ENCODE measurements at places on chromosomes 16 and 17.
A peak's percentile ranks its signal among the peaks of the same experiment; 100 is the strongest.

GRCh38 chr17:31738488-31738887 lies 120.6 kb downstream of the COPRS start:
- H3K36me3 ChIP-seq = no peaks in the 10 kb centered on the region
- no peak overlapping the region for H3K27ac ChIP-seq
- H3K4me3 ChIP-seq = no peak overlapping the region
- H3K4me1 ChIP-seq = no peaks in the 10 kb centered on the region
- H3K27me3 ChIP-seq = no peaks in the 10 kb centered on the region

DNA sequence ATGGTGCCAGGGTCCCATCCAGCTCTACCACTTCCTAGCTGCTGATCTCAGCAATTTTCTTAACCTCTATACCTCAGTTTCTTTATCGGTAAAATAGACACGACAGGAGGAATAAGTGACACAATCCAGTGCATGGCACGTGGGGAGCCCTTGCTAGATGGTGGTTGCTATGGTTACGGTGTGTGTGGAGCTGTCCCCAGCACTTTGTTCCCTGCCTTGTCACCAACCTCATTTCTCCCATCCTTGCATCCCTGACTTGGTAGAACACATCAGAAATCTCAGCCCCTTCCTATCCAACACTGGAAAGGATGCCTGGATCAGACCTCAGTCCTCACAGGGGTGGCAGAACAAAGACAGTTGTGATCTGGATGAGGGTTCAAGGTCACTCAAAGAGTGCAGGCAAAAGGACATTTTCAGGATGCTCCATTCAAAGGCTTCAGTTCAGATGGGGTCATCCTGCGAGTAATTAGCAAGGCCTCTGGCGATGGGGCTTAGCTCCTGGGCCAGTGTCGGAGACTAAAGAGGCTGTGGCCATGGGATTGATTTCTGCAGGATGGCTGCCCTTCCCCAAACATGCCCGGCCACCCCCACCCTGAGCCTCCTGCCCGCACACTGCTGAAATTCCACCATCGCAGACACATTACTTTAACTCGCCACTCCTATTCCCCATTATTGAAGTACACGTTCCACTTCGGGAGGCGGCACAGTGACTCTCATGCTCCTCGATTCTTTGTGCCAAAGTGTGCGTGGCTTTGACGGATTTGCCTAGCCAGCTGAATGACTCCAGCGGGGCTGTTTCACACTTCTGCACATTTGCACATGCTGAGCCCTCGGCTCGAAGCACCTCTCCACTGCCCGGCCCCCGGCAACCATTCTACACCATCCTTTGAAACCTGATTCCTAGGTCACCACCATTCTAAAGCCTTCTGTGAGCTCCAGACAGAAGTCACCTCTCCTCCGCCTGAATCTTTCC lies 40.3 kb downstream of the WNT3 start:
- no peak for DNase-seq
- H3K27me3 ChIP-seq = no peaks in the 10 kb centered on the region
- H3K36me3 ChIP-seq = no peaks in the 10 kb centered on the region
- H3K4me1 ChIP-seq = no peaks in the 10 kb centered on the region

GRCh38 chr17:17966399-17966798 lies 5.8 kb downstream of the TOM1L2 start:
- H3K27ac ChIP-seq = peak overlapping the region; percentile 60
- no peaks in the 10 kb centered on the region for H3K27me3 ChIP-seq
- no peak overlapping the region for H3K4me3 ChIP-seq
- H3K4me1 ChIP-seq = peaks cover 50% of the 10 kb centered on the region
- no peak for DNase-seq

GRCh38 chr17:56142325-56142724 lies 10.9 kb upstream of the ANKFN1 start:
- no peak overlapping the region for H3K4me3 ChIP-seq
- no peaks in the 10 kb centered on the region for H3K36me3 ChIP-seq

- H3K27ac ChIP-seq = no peak overlapping the region
- DNase-seq = no peak
- no peak overlapping the region for H3K4me3 ChIP-seq
- H3K27me3 ChIP-seq = no peaks in the 10 kb centered on the region
- H3K4me1 ChIP-seq = no peaks in the 10 kb centered on the region
These were observed 268.7 kb upstream of the ASIC2 start for GRCh38 chr17:33561569-33562334.

DNA sequence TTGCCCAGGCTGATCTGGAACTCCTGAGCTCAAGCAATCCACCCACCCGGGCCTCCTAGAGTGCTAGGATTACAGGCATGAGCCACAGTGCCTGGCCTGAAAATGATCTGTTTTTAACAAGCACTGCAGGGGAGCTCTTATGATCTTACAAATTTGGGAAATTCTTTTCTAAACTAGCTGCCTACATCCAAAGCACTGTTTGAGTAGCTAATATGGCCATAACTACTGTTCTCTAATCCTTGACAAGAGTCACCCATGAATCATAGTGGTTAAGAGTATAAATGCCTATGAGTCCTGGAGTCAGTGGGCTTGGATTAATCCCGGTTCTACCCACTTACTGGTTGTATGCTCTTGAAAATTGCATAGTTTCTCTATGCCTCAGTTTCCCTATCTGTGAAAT lies 1.4 kb upstream of the CPPED1 start:
- no peak overlapping the region for H3K4me3 ChIP-seq
- no peaks in the 10 kb centered on the region for H3K36me3 ChIP-seq
- no peak overlapping the region for H3K27ac ChIP-seq
- no peaks in the 10 kb centered on the region for H3K27me3 ChIP-seq

DNA sequence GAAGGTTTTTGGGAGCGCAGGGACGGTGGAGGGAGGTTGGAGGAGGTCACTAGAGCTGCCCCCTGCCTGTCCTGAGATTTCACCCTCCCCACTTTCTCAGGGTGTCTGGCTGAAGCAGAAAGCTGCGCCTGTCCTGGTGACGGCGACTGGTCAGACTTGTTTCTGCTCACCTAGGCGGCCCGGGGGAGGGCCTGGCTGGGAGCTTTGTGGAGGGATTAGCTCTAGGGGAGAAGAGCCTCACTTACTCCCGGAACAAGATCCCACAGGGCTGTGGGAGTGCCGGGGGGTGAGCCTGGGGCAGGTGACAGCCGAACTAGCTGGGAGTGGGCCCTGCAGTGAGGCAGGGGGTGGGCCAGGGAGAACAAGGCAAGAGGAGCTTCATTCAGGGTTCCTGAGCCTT lies 11.5 kb downstream of the NHERF1 start:
- H3K36me3 ChIP-seq = no peaks in the 10 kb centered on the region
- peaks cover 10% of the 10 kb centered on the region for H3K4me1 ChIP-seq
- H3K4me3 ChIP-seq = no peak overlapping the region
- H3K27ac ChIP-seq = no peak overlapping the region

GRCh38 chr17:21275047-21275578 lies 9.4 kb upstream of the MAP2K3 start:
- no peaks in the 10 kb centered on the region for H3K27me3 ChIP-seq
- peak overlapping the region; percentile 81 for H3K27ac ChIP-seq
- peak overlapping the region; percentile 74 for H3K4me3 ChIP-seq
- no peak for DNase-seq
- H3K4me1 ChIP-seq = peaks cover 45% of the 10 kb centered on the region

All from psoas muscle (tissue), 8 donors.